ENCODE measurements at places on chromosomes 2 and 18. TPM values are rescaled to one million over a fixed set of nuclear protein-coding genes. Genes with fewer than 3 reads are reported as not detected.

Gene ALKAL2
- total RNA-seq = not detected

Gene PTMA
- 652 TPM for total RNA-seq

Gene GPC1
- total RNA-seq = 88.9 TPM

Gene SFT2D3
- 4.5 TPM for total RNA-seq

Gene FBXO41
- 1.8 TPM for total RNA-seq

Gene ANKRD36
- total RNA-seq = 32.1 TPM

Gene FBXO15
- 0.37 TPM for total RNA-seq

Measured in subcutaneous preadipocyte (primary cell).